Colonic mucosa (tissue), 4 donors: ENCODE measurements at places on chromosomes 1 and 21. TPM values are rescaled to one million over a fixed set of nuclear protein-coding genes. Genes with fewer than 3 reads are reported as not detected.

DNA sequence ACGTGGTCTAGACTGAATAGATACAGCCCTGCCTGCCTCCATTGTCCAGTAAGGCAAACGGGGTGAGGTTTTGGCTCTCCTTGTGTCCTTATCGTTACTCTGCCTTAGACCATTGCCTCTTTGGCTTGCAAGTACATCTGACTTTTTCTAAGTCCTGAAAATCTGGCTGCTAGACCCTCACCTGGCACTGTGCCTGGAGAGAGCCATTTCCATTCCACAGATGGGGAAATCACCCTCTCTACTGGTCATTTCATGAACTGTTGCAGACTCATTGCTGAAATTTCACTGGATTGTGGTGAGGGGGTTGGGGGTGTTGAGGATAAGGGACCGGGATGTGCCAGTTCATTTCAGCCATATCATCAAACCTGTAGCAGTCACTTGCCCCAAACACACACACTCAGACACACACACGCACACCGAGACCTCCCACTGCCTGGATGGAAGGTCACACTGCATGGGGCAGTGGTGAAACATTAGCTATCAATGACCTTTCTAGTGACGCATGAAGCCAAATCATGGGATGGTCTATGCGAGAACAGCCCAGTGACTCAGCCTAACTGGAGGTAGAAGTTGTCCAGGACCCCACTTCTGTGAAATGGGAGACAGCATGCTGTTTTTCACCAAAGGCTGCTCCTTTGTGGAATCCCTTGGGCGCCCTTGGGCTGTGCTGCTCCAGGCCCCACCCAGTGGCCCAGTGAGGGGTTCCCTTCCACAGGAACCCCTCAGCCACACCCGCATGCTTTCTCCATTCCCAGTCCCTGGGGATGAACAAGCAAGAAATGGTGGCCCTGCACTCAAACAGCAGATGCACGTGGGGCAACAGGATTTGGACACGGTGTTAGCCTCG is 34.9 kb upstream of the VASH2 start:
- DNase-seq = no peak

GRCh38 chr1:95169548-95169947 is 52.4 kb downstream of the TLCD4 start:
- no peak for DNase-seq

GRCh38 chr1:56303805-56304204 is 275.6 kb downstream of the PLPP3 start:
- DNase-seq = no peak

TTC4 gene
- 18.4 TPM for total RNA-seq

DNA sequence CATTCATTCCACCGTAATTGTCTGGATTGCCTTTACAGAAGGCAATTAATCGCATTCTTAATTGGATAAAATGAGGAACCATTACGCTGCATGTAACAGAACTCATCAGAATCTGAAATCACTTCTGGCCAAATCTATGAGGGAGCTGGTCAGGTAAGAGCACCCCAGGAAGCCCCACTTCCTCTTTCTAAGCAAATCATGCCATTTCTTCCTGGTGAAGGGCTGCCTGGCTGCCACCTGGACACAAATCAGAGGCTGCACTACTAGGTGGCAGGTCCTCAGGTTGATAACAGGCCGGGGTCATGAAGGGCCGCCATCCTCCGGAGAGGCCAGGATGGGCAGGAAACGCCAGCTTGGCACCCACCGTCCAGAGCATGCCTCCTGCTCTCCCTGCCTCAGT is 73.7 kb downstream of the CAPZB start:
- no peak for DNase-seq

DNA sequence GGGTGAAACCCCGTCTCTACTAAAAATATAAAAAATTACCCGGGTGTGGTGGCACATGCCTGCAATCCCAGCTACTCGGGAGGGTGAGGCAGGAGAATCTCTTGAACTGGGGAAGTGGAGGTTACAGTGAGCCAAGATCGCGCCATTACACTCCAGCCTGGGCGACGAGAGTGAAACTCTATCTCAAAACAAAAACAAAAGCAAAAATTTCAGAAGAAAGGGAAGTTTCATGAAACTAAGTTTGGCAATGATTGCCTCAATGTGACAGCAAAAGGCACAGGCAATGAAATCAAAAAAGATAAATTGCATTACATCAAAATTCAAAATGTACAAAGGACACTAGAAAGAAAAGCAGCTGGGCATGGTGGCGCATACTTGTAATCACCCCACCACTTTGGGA is 40.1 kb downstream of the BTF3L4 start:
- no peak for DNase-seq

CFHR5 gene
- total RNA-seq = not detected

CATSPERE gene
- total RNA-seq = 0.27 TPM

- peak; percentile 38 for DNase-seq
These were observed 66.0 kb downstream of the BCAR3 start for GRCh38 chr1:93615582-93616150.

DNA sequence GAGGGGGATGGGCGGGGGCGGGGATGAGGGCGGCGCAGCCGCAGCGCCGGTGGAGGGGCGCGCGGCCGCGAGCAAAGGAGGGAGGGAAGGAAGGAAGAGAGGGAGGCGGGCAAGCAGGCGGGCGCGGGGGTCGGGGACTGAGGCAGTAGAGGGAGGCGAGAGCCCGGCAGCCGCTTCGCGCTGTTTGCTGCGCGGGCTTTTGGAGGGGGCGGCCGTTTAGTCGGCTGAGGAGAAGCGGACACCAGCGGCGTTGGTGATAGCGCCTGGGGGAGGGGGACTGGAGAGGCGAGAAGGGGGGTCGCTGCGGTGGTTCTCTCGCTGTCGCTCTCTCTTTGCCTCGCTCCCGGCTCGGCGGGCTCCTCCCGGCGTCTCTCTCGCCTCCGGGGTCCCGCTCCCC is at the start of gene HS2ST1:
Gene HS2ST1 (plus strand): TSS at position 35 of the 397 bp plus-strand sequence.
- no peak for DNase-seq

GORAB gene
- 21.8 TPM for total RNA-seq

SLC9C2 gene
- not detected for total RNA-seq

FAM72D gene
- total RNA-seq = 4.0 TPM

AMY1C gene
- not detected for total RNA-seq

DNA sequence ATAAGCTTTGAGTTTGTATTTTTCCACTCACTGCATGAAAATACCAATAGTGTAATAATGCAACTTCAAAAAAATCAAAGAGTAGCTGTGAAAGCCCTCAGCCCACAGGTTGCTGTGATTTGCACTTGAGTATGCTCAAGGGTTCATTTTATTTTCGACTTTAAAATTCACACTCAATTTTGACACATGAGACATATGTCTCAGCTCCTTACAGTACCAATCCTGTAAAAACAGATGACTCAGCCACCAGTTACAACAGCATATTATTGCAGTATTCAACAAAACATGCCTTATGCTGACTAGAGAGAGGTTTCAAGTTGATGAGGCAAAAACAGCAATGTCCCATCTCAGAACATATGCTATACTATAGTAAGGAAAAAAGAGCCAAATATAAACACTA is 66.1 kb downstream of the CYYR1 start:
- DNase-seq = no peak

- DNase-seq = peak; percentile 90
These were observed 14.0 kb upstream of the CTRC start for GRCh38 chr1:15424146-15424667.

NT5C1A gene
- total RNA-seq = not detected

EPHA10 gene
- total RNA-seq = 26.1 TPM

GRCh38 chr1:157429601-157430240 is 122.6 kb downstream of the FCRL5 start:
- no peak for DNase-seq

DNA sequence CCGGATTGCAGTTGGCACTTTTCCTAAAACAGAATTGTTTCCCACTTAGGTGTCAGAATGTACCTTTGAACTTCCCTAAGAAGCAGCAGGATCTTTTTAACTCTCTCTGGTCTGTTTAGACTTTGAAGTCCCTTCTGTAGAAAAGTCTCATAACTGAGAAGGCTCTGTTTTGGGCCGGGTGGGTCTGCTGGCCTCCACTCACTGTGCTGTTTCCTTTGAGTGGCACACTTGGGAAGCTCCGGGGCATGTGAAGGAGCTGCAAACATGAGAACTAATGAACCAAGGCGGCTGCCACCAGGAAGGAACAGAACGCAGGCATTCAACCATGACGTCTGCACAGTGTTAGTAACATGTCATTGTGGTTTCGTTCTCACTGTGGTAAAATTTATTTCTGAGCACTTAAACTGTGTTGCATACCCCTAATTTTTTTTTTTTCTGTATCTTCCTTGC is 19.5 kb upstream of the NCMAP start:
- DNase-seq = peak; percentile 60

- peak; percentile 41 for DNase-seq
These were observed 76.5 kb upstream of the USH2A start for GRCh38 chr1:216499581-216500272.

- no peak for DNase-seq
These were observed 23.5 kb downstream of the S100A10 start for GRCh38 chr1:151970128-151970527.

GPR52 gene
- total RNA-seq = 0.82 TPM

DNA sequence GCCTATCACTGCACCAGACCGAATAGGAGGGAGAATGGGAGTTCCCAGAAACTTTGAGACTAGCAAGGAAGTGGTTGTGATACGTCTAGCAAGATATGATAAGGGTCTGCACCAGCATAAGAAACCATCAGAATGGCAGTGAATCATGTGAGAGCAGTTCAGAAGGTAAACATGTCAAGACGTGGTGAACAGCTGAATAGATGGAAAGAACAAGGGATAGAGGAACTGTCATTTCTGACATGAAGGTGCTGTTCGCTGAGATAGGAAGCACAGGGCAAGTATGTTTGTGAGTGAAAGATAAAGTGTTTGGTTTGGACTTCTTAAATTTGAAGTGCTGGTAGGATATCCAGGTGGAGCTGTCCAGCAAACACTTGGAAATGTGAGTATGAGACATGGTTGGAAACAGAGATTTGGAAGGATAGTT is 1.1 kb upstream of the AGO1 start:
- DNase-seq = no peak

DNA sequence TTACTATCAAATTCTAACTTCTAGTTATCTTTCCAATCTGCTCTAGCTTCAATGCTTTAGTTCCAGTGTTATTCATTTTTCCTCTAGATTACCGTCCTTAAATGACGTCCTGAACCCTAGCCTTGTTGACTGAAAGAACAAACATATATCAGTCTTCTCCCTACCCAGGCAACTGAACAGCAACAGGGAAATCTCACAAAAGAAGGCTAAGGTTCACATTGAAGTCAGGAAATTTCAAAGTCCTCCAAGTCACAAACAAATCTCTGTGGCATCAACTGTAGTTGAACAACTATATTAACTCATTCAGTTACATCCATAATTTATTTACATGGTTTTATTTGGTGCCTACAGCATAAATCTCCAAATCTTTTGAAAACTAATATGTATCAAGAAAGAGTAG is 19.5 kb downstream of the FOXJ3 start:
- no peak for DNase-seq

- DNase-seq = no peak
These were observed 3.3 kb upstream of the MEF2D start for GRCh38 chr1:156503698-156504437.

GRCh38 chr21:43757601-43758000 is 18.5 kb downstream of the CSTB start:
- no peak for DNase-seq

GRCh38 chr21:46193829-46194373 is 9.6 kb upstream of the SPATC1L start:
- DNase-seq = no peak

DNA sequence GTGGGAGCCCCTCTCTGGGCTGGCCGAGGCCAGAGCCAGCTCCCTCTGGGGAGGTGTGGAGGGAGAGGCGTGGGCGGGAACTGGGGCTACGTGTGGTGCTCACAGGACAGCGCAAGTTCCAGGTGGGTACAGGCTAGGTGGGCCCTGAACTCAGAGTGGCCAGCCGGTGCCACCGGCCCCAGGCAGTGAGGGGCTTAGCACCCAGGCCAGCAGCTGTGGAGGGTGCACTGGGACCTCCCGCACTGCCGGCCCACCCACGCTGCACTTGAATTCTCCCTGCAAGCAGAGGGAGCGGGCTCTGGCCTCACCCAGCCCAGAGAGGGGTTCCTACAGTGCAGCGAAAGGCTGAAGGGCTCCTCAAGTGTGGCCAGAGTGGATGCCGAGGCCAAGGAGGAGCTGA is 20.2 kb downstream of the PRAMEF20 start:
- DNase-seq = no peak

FCRLA gene
- total RNA-seq = 0.50 TPM

GRCh38 chr1:160191756-160192155 is 1.4 kb downstream of the CASQ1 start:
- DNase-seq = no peak

BSND gene
- total RNA-seq = not detected

CELA2A gene
- total RNA-seq = not detected

- no peak for DNase-seq
These were observed 173.0 kb downstream of the ADGRL4 start for GRCh38 chr1:78833491-78833890.

- no peak for DNase-seq
These were observed 77.0 kb downstream of the RWDD3 start for GRCh38 chr1:95311014-95311413.

- DNase-seq = no peak
These were observed 11.3 kb downstream of the ARHGEF11 start for GRCh38 chr1:157034137-157034800.

GRCh38 chr1:64574301-64574700 is 104.4 kb downstream of the CACHD1 start:
- no peak for DNase-seq

RAB13 gene
- 84.7 TPM for total RNA-seq

- no peak for DNase-seq
These were observed 6.3 kb downstream of the ERG start for GRCh38 chr21:38492007-38492406.

- DNase-seq = no peak
These were observed 489 bp downstream of the ACTN2 start for GRCh38 chr1:236686815-236687160.

DNA sequence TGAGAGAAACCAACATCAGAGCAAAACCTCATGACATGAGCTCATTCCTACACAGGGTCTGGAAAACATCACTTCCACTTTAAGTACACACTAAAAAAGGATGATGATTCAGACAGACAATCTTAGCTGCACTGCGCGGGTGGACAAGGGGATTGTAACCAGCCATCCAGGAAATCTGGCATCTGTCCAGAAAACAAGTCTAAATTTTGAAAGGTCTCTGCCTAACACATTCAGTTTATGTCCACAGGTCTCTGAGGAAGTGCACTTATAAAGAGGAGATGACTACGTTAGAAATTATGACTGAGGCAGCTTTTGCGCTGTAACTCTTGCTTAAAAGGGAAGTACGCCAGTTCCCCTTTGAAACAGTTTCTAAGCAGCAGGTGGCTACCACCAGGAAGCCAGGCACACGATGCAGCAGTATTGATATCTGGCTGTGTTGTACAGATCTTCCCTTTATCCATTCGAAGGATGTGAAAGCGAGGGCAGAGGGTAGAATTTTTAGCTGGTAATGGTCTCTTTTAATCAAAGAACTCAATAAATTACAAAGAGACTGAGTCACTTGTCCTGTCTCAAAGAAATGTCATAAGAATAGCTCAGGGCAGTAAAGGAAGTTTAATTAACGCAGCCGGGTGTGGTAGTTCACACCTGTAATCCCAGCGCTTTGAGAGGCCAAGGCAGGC is 128.0 kb downstream of the SETD4 start:
- no peak for DNase-seq

DNA sequence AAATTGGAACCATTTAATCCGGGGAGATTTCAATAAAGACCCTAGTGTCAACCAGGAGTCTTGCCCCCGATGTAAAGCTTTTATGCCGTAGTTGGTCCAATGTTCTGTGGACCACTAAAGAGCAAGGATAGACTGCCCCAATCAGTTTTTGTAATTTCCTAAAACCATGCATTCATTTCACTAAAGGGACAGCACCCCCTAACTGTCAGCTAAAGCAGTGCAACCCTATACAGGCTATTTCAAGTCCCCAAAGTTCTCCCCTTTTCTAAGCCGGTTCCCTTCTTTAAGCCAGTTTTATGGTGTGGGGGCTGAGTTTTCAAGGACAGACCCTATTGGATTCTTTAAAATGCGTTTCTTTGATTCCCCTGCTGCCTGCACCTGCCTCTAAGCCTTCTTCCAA is 12.7 kb upstream of the PDPN start:
- DNase-seq = no peak
